Effector CD4-positive, alpha-beta T cell (primary cell): ENCODE measurements at places on chromosomes 12 and 14.

DNA sequence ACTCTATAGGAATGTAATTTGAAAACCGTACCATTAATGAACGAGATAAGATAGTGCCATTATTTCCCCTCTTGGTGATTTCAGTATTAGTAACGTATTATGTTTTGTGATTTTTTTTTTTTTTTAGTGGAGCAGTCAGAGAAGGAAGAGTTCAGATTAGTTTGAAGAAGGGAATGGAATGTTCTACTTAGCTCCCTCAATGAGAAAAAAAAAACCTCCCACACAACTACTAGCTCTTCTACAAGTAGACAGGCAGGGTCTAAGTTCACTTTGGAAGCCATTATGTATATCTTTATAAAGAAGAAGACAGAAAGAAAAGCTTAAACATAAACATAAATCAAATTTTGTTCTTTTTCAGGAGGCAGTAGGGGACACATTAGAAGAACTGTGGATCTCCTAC is 27.3 kb downstream of the PNMA1 start:
- DNase-seq, result no peak

- DNase-seq, result no peak
Measured at GRCh38 chr14:81519200-81520011, 14.2 kb downstream of the SEL1L start.

DNA sequence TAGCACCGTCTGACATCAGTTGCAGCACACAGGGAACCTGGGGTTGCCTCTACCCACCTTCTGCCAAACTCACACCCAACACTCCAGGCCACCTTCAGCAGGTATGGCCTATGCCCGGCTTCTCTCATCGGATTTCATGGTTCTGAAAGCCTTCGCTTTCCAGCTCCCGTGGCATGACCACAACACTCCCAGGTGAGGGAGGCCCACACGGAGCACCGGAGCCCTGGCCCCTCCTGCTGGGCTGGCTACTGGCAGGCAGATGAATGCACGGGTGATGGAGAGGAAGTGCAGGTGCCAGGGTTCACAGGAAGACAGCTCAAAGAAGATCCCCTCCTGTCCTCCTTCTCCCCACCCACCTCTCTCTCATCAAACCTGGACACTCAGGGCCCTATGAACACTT is 37.2 kb downstream of the CACNA2D4 start:
- DNase-seq, result no peak

DNA sequence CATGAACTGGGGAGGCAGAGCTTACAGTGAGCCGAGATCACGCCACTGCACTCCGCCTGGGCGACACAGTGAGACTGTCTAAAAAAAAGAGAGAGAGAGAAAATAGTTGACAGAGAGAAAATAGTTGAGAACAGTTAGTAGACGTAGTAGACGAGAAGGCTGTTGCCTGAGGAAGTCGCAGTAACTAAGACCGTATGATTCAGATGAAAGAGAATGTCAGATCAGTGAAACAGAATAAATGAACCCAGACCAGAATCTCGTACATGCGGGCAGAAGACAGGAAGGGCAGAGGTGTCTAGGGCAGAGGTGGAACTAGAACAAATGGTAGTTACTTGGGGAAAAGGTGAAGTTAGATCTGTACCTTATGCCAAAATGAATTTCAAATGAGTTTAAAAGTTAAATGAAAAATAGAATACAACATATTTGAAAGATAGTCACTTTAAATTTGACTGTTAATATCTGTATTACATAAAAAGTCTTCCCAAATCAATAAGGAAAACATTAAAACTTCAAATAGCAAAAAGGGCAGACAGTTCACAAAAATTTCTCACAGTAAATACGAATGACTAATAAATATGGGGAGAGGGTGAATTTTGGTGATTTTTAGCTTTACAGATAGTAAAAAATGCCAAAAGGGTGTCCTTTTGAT is 17.7 kb downstream of the MDM2 start:
- no peak for DNase-seq

DNA sequence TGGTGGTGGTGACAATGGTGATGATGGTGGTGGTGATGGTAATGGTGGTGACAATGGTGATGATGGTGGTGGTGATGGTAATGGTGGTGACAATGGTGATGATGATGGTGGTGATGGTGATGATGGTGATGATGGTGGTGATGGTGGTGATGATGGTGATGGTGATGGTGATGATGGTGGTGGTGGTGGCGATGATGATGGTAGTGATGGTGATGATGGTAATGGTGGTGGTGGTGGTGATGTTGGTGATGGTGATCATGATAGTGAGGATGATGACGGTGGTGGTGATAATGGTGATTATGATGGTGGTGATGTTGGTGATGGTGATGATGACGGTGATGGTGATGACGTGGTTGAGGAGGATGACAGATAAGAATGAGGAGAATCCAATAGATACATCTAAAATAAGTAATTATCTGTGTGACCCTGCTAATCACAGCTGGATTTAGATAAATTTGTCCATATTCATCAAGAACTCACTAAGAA is 170.7 kb upstream of the SFSWAP start:
- no peak for DNase-seq

- DNase-seq, result no peak
Measured at GRCh38 chr12:32382226-32382625, 17.1 kb upstream of the FGD4 start.

- no peak for DNase-seq
Measured at GRCh38 chr12:120095736-120096135, 20.8 kb downstream of the RAB35 start.

DNA sequence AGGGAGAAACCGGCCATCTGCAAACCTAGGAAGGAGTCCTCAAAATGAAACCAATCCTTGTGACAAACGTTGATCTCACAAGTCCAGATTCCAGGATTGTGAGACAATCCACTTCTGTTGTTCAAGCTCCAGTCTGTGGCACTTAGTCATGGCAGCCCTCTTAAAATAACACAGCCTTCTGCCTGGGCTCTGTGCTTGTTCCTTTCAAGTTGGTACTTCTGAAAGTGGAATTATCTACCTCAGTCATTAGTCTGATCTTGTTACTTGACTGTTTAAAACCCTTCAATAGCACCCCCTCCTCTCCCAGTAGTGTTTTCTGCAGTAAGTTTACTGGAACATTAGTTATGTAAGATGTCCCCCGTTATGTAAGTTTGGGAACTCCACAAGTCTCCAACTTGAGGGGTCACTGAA is 111.0 kb upstream of the HIF1A start:
- no peak for DNase-seq

DNA sequence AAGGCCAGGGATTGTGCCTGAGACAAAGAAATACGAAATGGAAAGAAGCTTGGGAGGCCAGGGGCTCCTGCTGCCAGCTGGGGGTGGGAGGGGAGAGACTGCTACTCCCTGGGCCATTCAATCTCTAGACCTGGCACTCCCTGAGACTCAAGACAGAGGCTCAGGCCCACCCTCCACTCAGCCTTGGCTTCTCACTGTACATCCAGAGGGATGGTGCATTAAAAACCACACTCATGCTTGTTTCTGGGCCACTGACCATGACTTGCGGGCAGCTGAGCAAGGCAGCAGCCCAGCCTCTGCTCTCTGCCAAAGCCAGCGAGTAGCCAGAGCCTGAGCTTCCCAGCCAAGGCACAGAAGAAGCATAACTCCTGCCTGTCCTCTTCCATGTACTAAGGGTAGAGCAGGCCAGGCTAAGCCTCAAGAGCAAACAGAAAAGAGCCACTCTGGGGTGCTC is 41.5 kb downstream of the PITPNM2 start:
- DNase-seq, result no peak

- DNase-seq, result no peak
Measured at GRCh38 chr12:76426160-76426559, 77.9 kb upstream of the BBS10 start.
